Nephron progenitor cell (in vitro differentiated cells): ENCODE measurements at places on chromosomes 1 and 21.

- H3K4me3 ChIP-seq, result no peak overlapping the region
- H3K36me3 ChIP-seq, result peaks cover 5% of the 10 kb centered on the region
- DNase-seq, result no peak
- H3K27me3 ChIP-seq, result peaks cover 13% of the 10 kb centered on the region
- no peak overlapping the region for H3K27ac ChIP-seq
Observed at GRCh38 chr1:185477638-185478580, 160.9 kb upstream of the IVNS1ABP start.

DNA sequence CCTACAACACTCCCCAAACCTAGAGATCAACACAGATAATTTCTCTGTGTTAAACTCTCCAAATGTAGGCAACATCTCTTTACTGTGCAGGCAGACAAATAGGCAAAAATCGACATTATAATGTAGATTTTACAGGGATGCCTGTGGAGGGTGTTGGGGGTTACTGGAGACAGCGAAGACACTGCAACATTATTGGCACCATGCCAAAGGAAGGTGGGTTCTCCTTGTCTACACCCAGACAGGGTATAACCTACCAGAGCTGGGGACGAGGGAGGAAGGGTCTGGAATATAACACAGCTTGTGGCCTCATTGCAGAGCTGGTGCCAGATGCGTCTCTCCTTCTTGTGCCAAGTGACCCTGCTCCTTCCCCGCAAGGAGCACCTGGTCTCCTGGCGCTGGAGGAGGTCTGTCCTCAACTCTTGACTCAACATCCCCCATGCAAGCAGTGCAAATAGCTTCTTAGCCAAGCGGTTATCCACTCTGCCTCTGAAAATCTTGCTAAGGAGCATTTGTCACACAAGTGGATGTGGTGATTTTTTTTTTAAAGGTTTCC is 404.0 kb downstream of the PRDM2 start:
- H3K27me3 ChIP-seq, result no peaks in the 10 kb centered on the region
- H3K4me3 ChIP-seq, result no peak overlapping the region
- no peak overlapping the region for H3K27ac ChIP-seq
- no peaks in the 10 kb centered on the region for H3K36me3 ChIP-seq
- DNase-seq, result no peak

DNA sequence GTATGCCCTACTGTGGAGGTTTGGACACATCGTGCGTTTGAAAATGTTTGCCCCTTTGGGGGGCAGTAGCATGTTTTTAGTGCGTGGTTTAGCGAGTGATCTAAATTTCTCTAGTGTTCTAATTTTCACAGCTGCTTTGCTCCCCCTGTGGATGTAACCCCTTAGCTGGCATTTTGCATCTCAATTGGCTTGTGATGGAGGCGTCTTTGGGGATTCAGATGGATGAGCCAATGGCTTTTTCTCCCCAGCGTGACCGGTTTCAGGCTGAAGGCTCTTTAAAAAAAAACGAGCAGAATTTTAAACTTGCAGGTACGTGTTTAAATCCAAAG is 836 bp downstream of the CDC7 start:
- no peak for DNase-seq
- H3K36me3 ChIP-seq, result peaks cover 4% of the 10 kb centered on the region
- H3K27ac ChIP-seq, result no peak overlapping the region
- H3K4me3 ChIP-seq, result no peak overlapping the region

GRCh38 chr1:28503117-28503516 is 2.7 kb upstream of the RCC1 start:
- no peak for DNase-seq
- no peak overlapping the region for H3K27ac ChIP-seq
- H3K4me1 ChIP-seq, result peaks cover 15% of the 10 kb centered on the region
